ENCODE measurements at places on chromosomes 1 and 21. TPM values are rescaled to one million over a fixed set of nuclear protein-coding genes. Genes with fewer than 3 reads are reported as not detected.

The DIO1 gene
- total RNA-seq: not detected

The CATSPERE gene
- total RNA-seq: 6.0 TPM

DNA sequence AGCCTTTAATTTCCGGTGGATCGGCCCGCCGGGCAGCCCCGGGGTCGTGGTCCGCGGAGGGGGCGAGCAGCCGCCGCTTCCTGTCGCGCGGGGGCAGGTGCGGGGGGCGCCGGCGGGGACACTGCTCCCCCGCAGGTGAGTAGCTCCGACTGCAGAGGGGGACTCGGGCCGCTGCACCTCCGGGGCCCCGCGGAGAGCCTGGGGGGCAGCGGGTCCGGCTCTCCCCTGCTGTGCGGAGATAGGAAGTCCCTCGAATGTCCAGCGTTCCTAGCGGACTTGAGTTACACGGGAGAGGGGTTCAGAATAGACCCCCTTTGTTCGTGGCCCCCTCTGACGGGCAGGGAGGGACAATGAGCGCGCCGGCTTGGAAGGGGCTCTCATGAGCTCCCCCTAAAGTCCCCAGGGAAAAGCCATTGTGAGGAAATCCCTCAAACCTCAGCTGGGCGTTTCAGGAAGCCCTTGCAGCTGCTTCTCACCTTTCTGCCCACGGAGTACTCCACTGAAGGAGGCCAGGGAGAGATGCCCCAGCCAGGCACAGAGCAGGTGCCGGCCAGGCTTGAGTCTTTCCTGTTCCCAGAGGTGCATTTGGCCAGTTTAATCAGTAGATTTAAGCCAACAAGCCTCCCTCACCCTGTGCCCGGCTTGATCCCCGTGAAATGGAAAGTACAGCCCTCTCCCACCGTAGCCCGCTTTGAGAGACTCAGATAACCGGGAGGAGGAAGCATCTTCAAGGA lies 925 bp downstream of the PDE9A start:
- peak; percentile 45 for DNase-seq

The PLA2G5 gene
- total RNA-seq: 4.8 TPM

The TXNDC12 gene
- 16.6 TPM for total RNA-seq

The SYT14 gene
- 3.9 TPM for total RNA-seq

GRCh38 chr1:78331799-78332198 lies 159.0 kb upstream of the PTGFR start:
- DNase-seq: no peak

DNA sequence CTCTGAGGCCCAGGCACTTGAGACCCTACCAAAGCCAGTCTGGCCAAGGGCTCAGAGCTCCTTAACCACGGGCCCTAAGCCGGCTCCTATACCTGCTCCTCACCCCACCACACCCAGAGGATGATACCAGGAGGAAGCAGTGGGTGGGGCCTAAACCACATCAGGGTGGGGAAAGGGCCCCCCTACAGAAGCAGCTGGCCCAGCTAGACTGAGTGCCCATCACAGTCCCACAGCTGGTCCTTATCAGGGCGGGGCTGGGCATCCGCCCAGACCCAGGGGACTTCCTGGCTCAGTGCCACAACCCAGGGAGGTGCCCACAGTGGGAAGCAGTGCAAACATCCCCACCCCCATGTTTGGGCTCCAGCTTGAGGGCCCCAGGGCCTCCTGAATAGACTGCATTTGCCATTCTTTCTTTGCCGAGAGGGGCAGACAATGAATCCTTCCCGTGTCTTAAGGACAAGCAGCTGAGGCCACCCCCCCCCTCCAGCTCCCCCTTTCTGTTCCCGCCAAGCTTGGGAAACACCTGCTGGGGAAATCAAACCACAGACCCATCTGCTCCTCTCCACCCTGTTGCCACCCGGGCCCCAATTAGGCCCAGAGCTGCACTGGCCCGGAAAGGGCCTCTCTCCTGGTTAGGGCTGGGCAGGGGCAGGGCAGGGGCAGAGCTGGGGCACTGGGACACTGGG lies 6.2 kb downstream of the E2F2 start:
- DNase-seq: no peak

The HCRTR1 gene
- 6.7 TPM for total RNA-seq

- no peak for DNase-seq
Observed at GRCh38 chr1:90851711-90852050, 134.6 kb upstream of the BARHL2 start.

- DNase-seq: no peak
Observed at GRCh38 chr1:162007466-162007865, 16.2 kb downstream of the OLFML2B start.

DNA sequence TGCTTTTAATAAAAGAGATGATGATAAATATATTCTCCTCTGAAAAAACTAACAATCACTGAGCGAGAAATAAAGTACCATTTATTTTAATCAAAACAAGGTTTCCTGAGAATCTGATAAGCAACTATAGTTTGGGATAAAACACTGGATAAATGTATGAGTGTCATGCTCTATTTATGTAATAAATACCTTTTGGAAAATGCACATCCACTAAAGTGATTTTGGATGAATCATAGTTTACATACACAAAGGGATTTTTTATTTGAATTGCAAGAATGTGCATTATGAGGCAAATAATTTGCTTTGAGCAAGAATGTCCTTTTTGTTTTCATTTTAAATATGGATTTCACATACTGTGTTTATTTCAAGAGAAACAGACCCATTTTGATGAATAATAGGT lies 1483.5 kb downstream of the MRPL39 start:
- no peak for DNase-seq

The BRINP3 gene
- 14.4 TPM for total RNA-seq

The SPRR3 gene
- total RNA-seq: 8.7 TPM

Data from umbilical cord (tissue), 2 donors.